ENCODE measurements at places on chromosomes 11 and 22. TPM values are rescaled to one million over a fixed set of nuclear protein-coding genes. Genes with fewer than 3 reads are reported as not detected.

Gene C11orf91
- total RNA-seq = not detected

Gene FAT3
- not detected for total RNA-seq

Gene VSIG10L2
- total RNA-seq = not detected

DNA sequence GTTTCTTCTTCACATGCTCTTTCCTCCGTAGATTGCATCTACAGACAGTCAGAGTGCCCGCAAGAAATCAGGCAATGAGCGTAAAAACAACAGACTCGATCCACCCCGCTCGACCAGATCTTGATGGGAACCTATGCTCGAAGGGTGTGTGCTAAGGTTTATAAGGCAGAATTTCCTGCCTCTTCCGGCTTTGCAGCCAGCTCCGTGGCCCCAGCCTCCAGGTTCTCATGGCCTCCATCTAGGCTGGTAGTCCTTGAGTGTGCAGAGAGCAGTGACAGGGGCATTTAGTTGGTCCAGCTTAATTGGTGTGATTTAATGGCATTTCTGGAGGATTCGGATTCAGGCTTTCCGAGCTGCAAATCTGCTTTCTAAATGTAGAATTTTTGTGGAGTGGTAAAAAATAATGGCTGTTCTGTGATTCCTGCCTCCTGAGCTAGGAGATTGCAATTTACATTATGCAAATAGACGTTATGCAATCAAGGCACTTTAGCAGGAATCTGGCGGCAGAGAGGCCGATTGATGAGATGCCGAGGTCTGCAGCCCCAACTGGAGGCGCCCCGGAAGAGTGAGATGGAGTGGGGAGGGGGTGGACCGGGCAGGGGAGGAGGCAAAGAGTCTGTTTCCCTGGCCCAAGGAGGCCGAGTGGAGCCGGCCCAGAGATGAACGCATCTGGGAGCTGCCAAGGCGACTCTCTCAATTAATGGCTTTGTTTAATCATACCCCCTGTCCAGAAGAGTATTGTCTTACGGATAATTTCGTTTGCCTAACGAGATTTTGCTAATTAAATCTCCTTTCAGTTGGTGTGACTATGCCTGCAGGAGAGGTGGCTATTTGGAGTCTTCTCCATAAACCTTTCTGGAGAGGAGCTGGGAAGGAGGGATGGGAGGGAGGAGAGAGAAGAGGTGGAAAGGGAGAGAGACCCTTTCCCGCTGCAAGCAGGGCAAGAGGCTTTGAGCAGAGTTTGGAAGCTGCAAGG is 75.3 kb downstream of the PKNOX2 start:
- no peak for DNase-seq

- no peak for DNase-seq
These were observed 28.9 kb downstream of the CREB3L1 start for GRCh38 chr11:46306296-46306853.

- no peak for DNase-seq
These were observed 390.0 kb downstream of the NTM start for GRCh38 chr11:131760091-131761061.

DNA sequence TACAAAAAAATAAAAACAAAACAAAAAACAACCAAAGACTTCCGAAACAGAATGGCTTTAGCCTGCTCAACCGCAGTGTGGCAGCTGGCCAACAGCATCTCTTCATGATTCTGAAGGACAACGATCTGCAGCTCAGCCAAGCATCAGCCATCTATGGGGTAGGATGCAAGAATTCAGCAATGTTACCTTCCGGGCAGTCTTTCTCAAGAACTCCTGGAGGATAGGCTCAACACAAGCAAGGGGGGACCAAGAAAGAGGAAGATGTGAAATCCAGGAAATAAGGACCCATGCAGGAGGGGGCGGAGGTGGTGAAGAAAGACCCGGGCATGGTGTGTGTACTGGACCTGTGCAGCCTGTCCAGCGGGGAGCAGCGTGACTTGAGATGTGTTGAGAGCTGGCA is 3.5 kb upstream of the TSPO start:
- DNase-seq = no peak

Data from activated naive CD4-positive, alpha-beta T cell treated with anti-CD3 and anti-CD28 coated beads for 36 hours (primary cell).